CMK (cell line): ENCODE measurements at places on chromosomes 6 and 20.

DNA sequence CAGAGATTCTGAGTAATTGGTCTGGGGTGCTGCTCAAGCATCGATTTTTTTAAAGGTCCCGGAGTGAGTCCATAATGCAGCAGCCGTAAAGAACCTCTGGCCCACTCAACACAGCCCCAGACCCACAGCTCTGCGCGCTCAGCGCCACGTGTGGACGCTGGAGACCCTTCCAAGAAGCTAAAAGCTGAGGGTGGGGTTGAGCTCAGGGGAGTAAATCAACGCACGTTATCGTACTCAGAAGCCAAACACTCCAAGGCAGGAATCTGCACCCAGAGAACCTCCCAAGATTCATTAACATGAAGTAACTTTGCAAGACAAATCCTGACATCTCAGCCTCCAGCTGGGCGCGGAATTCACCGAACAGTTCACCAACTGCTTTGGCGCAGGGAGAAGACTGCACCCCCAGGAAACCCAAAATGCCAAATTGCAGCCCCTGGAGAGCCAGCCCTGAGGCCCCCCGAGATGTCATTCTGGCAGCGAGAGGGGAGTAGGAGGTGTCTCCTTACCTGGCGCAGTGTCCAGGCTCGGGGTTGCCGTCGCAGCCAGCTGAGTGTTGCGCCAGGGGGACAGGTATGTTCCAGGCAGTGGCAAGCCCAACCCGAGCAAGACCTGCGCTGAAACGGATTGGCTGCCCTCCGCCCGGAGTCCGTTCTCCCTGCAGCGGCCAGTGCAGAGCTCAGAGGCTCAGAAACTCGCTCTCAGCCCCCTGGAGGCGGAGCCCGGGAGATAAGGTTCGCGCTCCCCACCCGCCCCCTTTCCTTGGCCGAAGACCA is at the start of gene COL21A1:
TSS of gene COL21A1 (minus strand) at position 700 of the 773 bp plus-strand sequence. CDS start 64,962 bp downstream, outside the sequence.
- no peak for DNase-seq

GRCh38 chr6:81446509-81446908 is 306.0 kb downstream of the TENT5A start:
- no peak for DNase-seq

GRCh38 chr6:9511157-9511556 is 903.7 kb downstream of the TFAP2A start:
- no peak for DNase-seq

- DNase-seq, result no peak
These were observed 6.9 kb upstream of the CABLES2 start for GRCh38 chr20:62413896-62414481.

GRCh38 chr20:6766433-6766832 is 1.1 kb upstream of the BMP2 start:
- no peak for DNase-seq

- DNase-seq, result no peak
These were observed 98.4 kb downstream of the CDKAL1 start for GRCh38 chr6:20632696-20633095.

- DNase-seq, result no peak
These were observed 192.4 kb upstream of the ZNF217 start for GRCh38 chr20:53786071-53786444.

DNA sequence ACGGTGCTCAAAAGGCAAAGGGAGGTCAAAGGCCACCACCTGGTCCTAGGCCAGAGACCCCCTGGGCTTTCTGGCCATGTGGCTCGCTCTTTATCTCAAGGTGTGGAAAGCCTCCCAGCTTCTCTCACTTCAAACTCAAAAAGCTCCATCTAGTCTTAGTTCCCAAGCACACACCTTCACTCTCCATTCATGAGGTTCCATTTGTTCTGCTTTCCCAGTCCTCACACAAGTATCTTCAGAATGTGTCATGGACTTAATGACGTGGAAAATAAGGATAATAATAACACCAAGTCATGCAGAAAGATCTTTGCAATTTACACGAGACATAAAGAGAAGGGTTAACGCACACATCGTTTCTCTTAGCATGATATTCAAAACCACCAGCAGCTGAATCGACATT is 219.3 kb downstream of the GMDS start:
- DNase-seq, result no peak

DNA sequence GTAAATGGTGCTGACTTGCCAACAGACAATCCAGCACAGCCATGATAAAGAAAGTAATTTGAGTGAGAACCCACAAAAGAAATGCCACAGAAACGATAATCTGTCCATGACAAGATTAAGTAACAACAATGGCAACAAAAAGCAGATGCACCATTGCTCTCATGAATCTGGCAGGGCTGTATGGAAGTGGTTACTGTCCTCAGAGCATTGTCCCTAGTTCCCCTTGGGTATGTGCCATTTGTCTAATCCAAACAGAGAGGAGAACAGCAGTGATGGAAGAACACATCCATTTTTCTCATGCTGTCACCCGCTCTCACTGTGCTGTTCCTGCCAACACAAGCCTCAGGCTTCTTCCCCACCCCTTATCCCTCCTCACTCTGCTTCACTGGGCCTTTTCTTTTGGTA is 65.8 kb downstream of the REV3L start:
- no peak for DNase-seq

- no peak for DNase-seq
These were observed 27.7 kb downstream of the HIVEP1 start for GRCh38 chr6:12039540-12040459.

DNA sequence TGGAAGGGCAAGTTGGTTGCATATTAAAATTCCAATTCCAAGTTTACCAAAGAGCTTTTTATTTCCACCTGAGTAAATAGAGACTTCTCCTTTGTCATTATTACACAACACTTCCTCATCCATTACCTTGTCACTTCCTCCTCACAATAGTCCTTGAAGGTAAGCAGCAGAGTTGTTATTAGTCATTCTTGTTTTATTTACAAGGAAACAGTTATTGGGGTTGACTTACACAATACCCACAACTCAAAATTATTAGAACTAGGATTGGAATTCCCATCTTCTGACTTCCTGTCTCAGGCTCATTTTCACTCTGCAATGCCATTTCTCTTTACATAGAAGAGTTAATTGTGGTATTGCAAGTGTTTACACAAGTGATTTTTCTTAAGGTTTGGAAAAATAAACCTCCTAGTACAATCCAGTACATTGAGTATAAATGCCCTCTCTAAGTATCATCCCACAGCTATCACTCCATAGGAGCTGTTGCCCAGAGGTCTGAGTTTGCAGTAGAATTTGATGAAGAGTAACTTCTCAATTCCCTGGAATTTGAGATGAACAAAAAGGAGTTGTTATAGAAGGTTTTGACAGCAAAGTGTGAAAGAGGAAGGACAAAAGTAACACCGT is 28.9 kb upstream of the MTRF1L start:
- no peak for DNase-seq

DNA sequence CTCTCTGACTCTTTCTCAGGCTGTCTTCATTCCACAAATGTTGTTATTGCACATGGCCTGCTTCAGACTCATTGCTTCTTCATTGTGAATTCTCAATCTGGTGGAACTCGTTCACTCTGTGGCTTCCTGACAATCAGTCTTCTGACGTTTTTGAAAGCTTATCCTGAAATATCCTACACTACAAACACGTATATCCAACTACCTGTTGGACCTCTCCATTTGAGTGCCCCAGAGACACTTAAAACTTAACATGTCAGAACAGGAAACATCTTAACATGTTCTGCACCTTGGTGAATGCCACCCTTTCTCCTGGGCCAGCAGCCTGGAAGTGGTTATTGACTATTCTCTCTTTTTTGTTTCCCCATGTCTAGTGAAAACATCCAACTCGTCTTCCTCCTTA is 50.8 kb downstream of the AIG1 start:
- no peak for DNase-seq

DNA sequence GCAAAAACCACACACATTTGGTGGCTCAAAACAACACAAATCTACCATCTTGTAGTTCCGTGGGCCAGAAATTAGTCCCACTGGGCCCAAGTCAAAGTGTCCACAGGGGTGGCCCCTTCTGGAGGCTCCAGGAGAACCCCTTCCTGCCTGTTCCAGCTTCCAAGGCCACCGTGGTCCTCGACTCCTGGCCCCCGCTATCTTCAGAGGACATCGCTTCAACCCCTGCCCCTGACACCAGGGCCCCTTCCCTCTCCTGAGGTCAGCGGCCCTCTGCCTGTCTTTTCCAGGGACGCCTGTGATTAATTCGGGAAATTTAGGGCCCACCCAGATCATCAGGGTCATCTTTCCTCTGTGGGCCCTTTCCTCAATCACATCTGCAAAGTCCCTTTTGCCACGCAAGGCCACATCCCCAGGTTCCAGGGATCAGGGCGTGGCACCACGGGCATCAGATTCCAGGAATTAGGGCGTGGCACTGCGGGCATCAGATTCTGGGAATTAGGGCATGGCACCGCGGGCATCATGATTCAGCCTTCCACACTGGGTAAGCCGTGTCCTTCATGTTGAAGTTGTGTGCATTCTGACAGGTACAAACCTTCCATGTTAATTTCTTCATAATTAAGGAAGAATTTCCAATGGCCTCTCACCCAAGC is 59.9 kb upstream of the SMOC2 start:
- no peak for DNase-seq

- DNase-seq, result no peak
These were observed 1.1 kb upstream of the BEND3 start for GRCh38 chr6:107116328-107116892.

- DNase-seq, result no peak
These were observed 14.4 kb downstream of the PI3 start for GRCh38 chr20:45189067-45189609.

- DNase-seq, result no peak
These were observed 100.4 kb downstream of the MYO6 start for GRCh38 chr6:75849329-75850025.

DNA sequence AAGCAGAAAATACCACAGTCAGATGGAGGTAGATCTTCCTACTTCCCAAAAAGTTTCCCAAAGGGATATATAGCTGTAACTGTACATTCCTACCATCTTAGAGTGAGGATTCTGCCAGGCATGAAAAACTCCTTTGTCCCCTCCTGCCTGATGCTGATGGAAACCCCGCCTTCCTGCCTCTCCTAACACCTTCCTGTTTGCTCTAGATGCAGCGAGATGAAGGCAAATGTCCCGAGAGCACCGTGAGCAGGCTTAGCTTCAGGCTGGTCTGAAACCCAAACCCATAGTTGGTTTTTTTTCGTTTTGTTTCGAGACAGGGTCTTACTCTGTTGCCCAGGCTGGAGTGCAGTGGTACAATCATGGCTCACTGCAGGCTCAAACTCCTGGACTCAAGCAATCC is 55.6 kb downstream of the MYB start:
- no peak for DNase-seq

GRCh38 chr20:63402181-63402859 is 41.2 kb upstream of the CHRNA4 start:
- DNase-seq, result no peak

GRCh38 chr20:48750941-48751635 is 76.7 kb downstream of the PREX1 start:
- no peak for DNase-seq

- no peak for DNase-seq
These were observed 20.9 kb upstream of the KLHL31 start for GRCh38 chr6:53686355-53686940.

- no peak for DNase-seq
These were observed 450.8 kb upstream of the SOX4 start for GRCh38 chr6:21142741-21143140.

DNA sequence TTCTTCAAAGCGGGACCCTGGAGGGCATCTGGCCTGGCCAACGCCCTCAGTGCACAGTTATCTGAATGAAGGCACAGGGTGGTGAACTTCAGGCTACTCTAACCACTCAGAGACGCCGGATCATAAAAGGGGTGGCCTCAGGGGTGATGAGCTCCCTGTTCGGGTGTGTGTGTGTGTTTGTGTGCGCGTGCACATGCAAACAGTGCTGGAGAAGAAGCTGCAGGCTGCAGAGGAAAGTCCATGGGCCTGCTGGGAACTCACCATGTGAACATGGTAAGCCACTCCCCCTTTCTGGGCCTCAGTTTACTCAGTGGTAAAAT is 42.0 kb downstream of the KIAA1755 start:
- DNase-seq, result no peak

DNA sequence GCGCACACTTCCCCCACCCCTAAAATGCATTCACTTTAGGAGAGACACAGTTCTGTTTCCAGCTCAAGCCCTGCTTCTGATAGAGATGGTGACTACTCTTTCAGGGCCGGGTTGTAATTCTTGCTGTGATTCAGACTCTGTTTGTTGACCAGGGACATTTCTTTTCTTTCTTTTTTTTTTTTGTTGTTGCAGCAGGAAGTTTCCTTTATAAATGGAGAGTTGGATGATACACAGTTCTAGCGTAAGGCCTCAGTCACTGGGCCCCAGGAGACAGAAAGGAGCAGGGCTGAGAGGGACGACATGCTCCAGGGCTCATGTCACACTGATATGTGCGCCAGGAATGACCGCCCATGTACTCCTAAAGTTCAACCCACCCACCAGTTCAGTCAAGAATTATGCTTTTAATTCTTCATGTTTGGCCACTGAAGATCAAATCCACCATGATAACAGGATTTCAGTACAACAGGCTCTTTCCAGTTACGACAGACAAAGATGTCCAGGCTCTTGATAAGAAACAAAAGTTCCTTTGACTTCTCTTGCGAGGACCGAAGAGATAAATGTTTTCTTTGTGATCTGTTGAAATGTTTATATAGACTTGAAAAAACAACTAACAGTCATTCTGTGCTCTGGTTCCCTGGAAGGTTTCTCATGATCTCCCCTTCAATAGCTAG is 142.5 kb downstream of the CD164 start:
- no peak for DNase-seq

GRCh38 chr6:120869397-120869796 is 464.9 kb downstream of the TBC1D32 start:
- DNase-seq, result no peak

DNA sequence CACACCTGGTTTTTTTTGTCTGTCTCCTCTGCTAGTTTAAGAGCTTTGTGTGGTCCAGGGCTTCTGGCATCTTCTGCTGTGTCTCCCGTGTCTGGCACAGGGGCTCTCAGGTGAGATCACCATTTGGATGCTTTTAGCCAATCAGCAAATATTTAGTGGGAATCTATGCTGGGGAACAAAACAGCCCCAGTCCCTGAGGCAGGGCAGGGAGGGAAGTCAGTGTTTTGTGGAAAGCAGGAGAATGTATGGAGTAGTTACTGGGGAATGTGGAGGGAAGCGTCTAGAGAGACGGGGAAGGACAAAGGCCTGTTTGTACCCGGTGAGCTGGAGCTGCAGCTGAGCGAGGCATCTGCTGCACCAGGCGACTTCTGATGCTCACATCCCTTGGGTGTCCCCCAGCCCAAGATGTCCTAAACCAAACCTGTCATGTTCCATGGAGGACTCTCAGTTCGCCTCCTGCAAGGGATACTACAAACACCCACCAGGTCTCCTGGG is 49.3 kb upstream of the NNAT start:
- no peak for DNase-seq

DNA sequence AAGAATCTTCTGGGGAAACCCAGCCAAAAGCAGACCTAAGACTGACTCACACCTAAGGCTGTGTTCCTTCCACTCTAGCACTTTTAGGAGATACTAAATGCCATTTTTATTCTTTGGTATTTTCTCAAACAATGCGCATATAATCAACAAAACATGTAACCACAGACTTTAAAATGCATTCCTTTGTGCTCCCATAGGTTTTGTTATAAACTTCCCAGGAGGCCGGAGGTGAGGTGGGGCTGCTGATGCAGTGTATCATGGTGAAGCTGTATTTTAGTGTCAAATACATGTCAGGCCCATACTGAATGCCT is 155.2 kb downstream of the BTBD3 start:
- no peak for DNase-seq

GRCh38 chr6:148835920-148836441 is 89.2 kb downstream of the UST start:
- DNase-seq, result no peak
